SK-N-DZ (cell line): ENCODE measurements at places on chromosomes 11 and 22.

DNA sequence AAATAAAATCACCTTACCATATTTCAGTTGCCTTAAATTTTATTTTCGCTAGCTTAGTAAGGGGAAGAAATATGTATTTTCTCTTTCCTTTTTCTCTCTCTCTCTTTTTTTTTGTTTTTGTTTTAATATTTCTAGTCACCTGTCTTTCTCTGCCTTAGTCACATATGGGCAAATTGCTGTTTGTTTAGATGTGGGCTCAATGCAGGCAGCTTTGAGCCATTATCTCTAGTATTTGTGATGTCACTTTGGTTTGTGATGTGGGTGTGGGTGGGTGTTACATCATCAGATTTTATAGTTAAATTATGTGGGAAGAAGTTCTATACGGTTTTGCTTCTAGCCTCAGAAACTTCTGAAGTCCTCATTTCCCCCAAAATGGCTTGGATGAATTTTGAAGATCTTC, at the start of gene C22orf31:
TSS of gene C22orf31 (minus strand) at position 59 of the 400 bp plus-strand sequence. CDS start at position 20, 39 bp downstream.
- DNase-seq = no peak

DNA sequence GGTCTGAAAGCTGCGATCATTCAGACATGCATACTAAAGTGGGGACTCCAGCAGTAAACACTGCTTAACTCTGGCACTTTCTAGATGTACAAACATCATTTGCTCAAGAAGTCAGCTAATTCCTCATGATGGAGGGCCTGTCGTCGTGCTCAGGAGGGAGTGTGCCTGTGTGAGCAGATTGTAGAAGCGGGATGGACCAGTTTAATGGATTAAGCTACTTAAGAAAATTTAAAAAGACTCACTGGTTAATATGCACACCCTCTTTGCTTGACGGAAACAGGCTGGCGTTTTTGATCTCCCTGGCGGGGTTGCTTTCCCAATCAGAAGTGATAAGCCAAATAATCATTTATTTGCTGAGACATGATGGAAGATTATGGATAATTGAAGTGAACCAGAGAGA, 79.0 kb downstream of the LDLRAD3 start:
- peak; percentile 26 for DNase-seq

- DNase-seq = no peak
These were observed 22.3 kb downstream of the VPS37C start for GRCh38 chr11:61138935-61139334.

GRCh38 chr22:30393885-30394284, 2.9 kb upstream of the SEC14L2 start:
- DNase-seq = no peak

GRCh38 chr11:12411806-12412727, 34.7 kb downstream of the PARVA start:
- peak; percentile 86 for DNase-seq

DNA sequence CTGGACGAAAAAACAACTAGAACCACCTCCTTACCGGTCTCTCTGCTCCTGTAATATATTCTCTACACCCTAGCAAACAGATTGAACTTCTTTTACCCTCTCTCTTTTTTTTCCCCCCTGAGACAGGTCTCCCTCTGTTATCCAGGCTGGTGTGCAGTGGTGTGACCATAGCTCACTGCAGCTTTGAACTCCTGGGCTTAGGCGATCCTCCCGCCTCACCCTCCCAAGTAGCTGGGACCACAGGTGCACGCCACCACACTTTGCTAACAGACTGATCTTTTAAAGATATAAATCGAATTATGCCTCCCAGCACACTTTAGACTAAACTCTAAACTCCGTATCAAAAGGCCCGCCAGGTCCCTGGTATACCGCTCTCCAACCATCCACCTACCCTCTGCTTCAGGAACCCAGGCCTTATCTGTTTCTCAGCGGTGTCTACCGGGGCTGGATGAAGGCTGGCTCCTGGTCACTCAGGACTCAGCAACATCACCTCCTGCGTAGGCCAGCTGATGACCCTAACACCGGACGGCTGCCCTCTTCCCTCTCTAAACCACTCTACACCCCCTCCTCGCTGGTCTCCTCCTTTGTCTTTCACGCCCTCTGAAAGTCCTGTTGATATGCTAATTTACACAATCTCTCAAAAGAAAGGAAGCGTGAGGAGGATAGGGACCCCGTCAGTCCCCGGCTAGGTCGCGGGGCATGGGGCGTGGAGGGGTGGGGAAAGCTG, 745 bp downstream of the C22orf39 start:
- no peak for DNase-seq

GRCh38 chr22:26806445-26807175, 149.2 kb downstream of the MIAT start:
- no peak for DNase-seq
